ENCODE measurements at places on chromosomes 11 and 22.

GRCh38 chr11:120030411-120030810 lies 107.5 kb downstream of the TRIM29 start:
- no peak for DNase-seq

- no peak for DNase-seq
Observed at GRCh38 chr11:118229274-118229847, 4.5 kb upstream of the JAML start.

- DNase-seq = no peak
Observed at GRCh38 chr22:22884888-22885840, 2.5 kb upstream of the IGLL5 start.

DNA sequence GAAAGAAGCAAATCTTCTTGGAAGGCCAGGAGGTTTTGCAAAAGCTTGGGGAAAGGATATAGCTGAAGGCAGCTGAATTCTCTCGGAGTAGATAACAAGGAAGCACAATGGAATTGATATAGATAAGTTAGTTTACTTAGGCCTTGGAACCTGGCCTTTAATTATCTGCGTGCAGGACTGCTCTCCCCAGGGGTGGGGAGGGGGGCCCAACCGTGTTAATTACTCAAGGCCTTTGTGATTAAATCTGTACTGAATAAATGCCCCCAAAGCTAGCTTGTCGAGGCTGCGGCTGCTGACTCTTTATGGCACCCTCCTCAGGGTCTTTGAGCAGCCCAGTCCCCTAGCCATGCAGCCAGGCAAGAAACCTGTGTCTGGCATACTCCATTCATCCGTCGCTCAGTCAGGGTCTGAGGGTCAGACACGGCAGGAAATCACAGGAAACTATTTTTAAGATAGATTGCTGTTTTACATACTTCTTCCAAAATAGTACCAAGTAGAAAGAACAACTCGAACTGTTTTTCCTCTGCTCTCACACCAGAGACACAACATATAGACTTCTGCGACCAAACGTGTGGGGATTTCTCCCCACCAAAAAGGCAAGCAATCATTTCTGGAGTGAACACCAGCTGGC lies 36.5 kb downstream of the MS4A2 start:
- DNase-seq = no peak

DNA sequence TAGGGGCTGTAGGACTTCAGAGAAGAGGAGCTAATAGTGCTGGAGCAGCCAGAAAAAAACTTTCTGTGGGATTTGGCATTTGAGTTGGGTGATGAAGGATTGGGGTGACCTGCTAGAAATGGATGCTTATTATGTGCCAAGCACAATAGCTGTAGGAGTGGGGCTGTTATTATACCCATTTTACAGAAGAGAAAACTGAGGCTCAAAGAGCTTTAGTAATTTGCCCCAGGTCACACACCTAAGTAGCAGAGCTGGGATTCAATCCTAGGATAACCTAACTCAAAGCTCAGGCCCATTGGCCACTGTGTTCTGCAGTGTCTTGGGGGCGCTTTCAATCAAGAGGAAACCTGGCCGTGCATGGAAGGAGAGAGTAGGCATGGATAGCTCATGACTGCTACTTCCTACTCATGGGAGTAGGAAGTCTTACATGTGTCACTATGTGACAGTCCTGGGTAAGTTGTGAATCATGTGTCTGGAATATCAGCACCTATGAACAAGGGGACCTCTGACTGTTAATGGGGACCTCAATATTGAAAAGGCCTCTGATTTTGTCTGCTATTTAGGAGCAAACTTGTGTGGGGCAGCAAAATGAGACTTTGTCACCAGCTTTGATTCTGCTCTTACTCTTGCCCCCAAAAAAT lies 6.1 kb upstream of the ELF5 start:
- DNase-seq = no peak

DNA sequence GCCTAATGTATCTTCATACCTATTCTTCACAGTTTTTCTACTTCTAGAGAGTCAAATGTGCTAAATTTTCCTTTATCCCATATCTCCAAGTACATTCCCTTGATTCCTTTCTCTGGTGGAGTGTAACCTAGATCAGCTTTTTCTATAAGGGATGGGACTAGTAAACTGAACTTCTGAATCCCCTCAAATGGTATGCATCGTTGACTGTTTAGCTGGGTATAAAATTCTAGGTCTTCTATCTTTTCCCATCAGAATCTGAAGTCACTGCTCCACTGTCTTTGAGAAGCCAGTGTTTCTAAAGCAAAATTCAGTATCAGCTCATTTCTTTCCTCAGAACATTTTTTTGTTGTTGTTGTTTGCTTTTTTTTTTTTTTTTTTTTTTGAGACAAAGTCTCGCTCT lies 1256.8 kb downstream of the BRD1 start:
- DNase-seq = no peak

DNA sequence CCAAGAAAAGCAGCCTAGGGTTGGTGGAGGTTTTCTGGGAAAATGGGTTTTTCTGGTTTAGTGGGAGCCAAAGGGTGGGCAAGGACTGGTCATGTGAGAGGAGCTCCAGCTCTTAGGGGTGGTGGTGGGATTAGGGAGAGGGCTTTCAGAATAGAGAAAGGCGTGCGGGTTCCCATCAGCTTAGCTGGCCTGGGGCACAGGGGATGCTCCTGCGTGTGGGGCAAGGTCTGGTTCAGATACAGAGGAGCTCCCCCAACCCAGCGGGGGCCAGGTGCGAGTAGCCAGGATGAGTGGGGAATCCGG lies 644 bp downstream of the TMEM134 start:
- DNase-seq = no peak

DNA sequence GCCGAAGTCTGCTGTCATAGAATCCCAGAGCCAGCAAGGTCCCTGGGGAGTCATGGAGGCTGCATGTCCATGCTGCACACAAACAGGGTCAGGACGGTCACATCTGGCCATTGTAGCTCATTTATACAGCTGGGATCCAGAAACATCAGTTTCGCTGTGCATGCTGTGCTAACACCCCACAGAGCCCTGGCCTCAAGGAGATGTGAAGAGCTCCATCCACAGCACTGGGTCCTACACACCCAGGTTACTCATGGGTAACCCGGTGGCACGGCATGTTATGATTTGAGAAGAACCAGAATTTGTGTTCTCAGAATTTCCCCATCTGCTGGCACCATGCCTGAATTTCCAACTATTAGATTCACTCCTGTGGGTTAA lies 146.3 kb upstream of the ARHGAP20 start:
- DNase-seq = no peak

DNA sequence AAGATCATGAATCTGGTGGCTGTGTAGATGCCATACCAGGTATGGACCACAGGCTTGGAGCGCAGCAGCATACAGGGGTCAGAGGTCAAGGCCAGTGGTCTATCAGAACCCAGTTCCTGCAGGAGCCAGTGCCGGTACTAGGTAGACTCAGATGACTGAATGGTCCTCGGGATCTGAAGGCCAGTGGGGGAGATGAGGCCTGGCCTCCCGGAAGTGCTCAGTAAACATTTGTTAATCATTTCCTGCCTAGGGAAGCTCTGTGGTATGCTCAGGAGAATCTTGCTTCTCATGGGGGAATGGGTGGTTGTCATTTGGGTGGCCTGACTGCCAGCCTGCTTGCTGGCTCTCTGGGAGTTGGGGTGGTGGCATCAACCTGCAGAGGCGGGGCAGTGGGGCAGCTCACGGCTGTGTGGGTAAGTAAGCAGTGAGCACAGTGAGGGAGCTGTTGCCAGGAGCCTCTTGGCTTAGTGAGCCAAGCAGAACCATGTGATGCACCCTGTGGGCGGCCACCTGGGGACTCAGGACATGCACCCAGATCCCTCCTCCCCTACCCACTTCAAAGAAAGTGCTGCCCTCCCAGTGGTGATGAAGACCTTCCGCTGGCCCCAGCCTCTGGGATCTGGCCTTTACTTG lies 33.0 kb downstream of the PTPRJ start:
- no peak for DNase-seq

DNA sequence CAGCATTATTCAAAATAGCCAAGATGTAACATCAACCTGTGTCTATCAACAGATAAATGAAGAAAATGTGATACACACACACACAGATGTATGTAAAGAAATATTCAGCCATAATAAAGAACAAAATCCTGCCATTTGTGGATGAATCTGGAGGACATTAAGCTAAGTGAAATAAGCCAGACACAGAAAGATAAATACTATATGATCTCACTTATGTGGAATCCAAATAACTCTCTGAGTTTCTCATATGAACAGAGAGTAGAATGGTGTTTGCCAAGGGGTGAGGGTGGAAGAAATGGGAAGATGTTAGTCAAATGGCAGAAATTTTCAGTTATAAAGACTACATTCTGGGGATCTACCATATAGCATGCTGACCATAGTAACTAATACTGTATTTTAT lies 224.2 kb downstream of the GUCY1A2 start:
- peak; percentile 7 for DNase-seq

GRCh38 chr22:36287881-36288515 lies 35.1 kb downstream of the APOL1 start:
- no peak for DNase-seq

GRCh38 chr22:23221351-23221804 lies 41.1 kb downstream of the BCR start:
- no peak for DNase-seq

- DNase-seq = no peak
Observed at GRCh38 chr22:40235308-40235707, 57.6 kb downstream of the TNRC6B start.

- DNase-seq = no peak
Observed at GRCh38 chr11:75635066-75635862, 33.6 kb downstream of the MAP6 start.

GRCh38 chr11:12116425-12117032 lies 6.1 kb downstream of the MICAL2 start:
- DNase-seq = no peak

DNA sequence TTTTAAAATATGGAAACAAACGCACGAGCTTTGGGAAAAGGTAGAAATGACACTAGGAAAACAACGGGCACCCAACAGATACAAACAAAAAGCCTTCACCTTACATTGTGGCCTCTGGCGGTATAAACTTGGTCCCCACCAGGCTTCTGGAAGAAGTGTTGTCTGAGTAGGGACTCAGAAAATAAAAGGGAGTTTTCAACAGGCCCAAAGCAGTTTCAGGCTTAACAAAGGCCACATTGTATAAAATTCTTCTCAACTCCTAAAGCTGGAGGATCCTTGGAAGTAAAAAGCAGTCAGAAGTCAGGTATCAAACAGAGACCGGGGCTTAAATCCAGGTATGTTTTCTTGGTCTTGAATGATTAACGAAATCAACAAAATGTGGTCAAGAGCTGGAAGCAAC lies 61.0 kb downstream of the LARGE1 start:
- no peak for DNase-seq

DNA sequence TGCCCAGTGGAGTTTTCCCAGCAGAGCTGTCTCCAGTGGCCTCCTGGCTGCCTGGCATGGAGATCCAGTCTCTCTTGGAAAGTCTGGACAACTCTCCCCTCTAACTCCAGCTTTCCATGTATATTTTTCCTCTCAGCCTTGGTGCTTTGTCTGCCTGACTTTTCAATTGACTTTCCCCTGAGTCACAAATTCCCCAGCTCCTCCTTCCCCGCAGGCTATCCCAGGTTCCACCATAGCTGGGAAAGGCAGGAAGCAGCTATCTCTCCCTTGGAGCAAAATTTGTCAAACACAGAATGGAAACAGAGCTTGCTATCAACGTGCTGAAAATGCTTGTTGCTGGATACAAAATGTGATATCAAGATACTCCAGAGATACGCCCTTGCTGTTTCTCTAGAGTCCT lies 384.8 kb downstream of the TMEM135 start:
- no peak for DNase-seq

DNA sequence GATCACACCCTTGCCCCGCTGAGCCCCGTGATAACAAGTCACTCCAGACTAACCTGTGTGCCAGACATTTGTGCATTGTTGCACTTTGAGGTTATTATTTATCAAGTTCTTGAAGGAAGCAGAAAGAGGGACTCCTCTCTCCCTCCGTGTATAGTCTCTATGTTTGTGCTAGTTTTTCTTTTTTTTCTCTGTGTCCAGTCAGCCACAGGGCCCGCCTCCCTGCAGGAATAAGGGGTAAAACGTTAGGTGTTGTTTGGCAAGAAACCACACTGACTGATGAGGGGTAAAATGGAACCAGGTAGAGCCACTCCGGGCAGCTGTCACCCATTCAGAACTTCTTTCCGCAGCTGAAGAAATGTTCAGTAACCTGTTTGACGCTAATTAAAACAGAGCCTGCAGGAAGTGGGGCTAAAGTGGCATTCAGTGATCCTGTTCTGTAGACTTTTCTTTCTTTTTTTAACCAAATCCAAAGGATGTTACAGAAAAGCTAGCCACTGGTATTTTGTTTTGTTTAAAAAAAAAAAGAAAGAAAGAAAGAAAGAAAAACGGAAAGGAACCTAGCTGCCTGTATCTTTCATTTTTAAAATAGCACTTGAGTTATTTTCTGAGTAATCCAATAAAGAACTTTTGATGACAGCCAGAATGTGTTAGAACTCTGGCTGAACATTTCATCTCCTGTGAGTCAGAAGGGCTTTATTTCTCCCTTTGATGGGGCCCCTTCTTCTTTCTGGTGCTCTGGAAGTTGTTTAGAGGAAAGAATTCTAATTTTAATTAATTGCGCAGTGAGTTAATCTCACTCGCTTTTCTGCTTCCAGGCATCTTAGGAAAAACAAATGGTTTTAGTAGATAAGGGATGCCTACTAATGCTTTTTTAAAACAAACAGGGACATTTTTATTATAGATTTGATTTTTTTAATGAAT lies 58.2 kb downstream of the COMMD9 start:
- no peak for DNase-seq

DNA sequence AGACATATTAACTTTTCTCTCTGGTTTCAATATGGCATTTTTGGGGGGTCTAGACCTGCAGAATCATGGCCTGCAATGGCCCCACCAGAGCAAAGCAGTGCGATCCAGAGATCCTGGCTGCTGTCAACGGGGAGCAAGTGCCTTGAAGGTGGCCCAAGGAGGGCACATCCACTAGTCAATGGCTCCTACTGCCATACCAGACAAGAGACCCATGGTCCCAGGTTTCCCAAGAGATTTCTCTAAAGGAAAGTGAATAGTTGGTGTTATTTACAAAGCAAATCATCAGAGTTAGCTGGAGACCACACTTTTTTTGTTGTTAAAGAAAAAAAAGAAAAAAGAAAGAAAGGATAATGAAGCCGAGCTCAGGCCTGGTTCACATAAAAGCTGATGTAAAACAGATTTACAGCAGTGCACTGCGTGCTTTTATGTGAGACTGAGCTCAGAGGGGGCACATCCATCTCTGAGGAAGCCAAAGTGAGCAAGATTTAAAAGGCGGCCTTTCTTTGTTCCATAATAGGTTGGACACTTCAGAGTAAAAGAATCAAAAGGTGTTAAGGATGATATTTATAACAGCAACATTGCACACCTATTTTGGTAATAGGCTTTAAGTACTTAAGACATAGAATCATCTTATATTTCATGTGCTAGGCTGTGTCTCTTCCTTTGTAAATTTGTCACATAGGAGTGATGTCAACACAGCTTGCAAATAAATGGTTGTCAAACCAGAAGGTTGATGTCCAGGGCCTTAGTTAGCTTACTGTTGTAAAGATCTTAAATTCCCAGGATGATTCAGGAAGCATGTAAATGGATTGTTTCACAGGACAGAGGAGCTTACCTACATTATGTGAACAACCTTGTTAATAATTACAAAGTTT lies 201.3 kb upstream of the NTM start:
- no peak for DNase-seq

GRCh38 chr11:76670485-76671236 lies at the start of gene LRRC32:
Gene LRRC32, minus strand, starts transcription at chr11:76670747. Its CDS starts 4,793 bp downstream, at chr11:76665954.
- no peak for DNase-seq

GRCh38 chr22:28977481-28977971 lies 84.1 kb downstream of the C22orf31 start:
- DNase-seq = no peak

- no peak for DNase-seq
Observed at GRCh38 chr22:37739035-37739434, 42.2 kb downstream of the TRIOBP start.

- DNase-seq = no peak
Observed at GRCh38 chr11:86021377-86021776, 47.5 kb downstream of the PICALM start.

Data from HFF-Myc (cell line).